ENCODE measurements at places on chromosomes 13 and 19. TPM values are rescaled to one million over a fixed set of nuclear protein-coding genes. Genes with fewer than 3 reads are reported as not detected.

Gene CALR3
- total RNA-seq = not detected

Gene KLK7
- total RNA-seq = not detected

Gene CDC42EP5
- 18.2 TPM for total RNA-seq

Gene PSG1
- not detected for total RNA-seq

Gene ANKRD24
- 2.1 TPM for total RNA-seq

Gene KASH5
- total RNA-seq = 2.6 TPM

Gene ZNF728
- not detected for total RNA-seq

Gene PSG11
- not detected for total RNA-seq

Gene C1QTNF9B
- total RNA-seq = not detected

Gene MEF2B
- not detected for total RNA-seq

Gene FPR3
- total RNA-seq = 1.6 TPM

Gene SIGLEC12
- not detected for total RNA-seq

Gene ZNF547
- total RNA-seq = 3.9 TPM

Gene FREM2
- 17.9 TPM for total RNA-seq

Gene SHC2
- 119 TPM for total RNA-seq

Gene UBE2L5
- total RNA-seq = not detected

Gene SCGB2B2
- total RNA-seq = 4.3 TPM

Gene C2CD4C
- total RNA-seq = 1.8 TPM

Gene SMARCA4
- total RNA-seq = 56.3 TPM

Gene ZNF723
- not detected for total RNA-seq

Gene CPAMD8
- 2.0 TPM for total RNA-seq

Gene ADGRE2
- 0.33 TPM for total RNA-seq

Gene LRP3
- 23.3 TPM for total RNA-seq

Gene PAK4
- total RNA-seq = 18.9 TPM

Gene ZNF626
- total RNA-seq = 11.4 TPM

Gene CRTC1
- 6.5 TPM for total RNA-seq

Gene ADPRHL1
- 15.8 TPM for total RNA-seq

Gene FXYD7
- 0.52 TPM for total RNA-seq

Gene ITPKC
- 27.7 TPM for total RNA-seq

Gene SYCN
- 5,793 TPM for total RNA-seq

Gene ZNF253
- 7.6 TPM for total RNA-seq

Gene SPRY2
- 26.5 TPM for total RNA-seq

Gene ANGPTL8
- total RNA-seq = not detected

Gene TNNT1
- not detected for total RNA-seq

Gene PABPC3
- total RNA-seq = not detected

Gene EHD2
- 41.2 TPM for total RNA-seq

Gene PNMA8C
- total RNA-seq = not detected

Gene TTC9B
- total RNA-seq = not detected

Gene PRODH2
- total RNA-seq = 0.99 TPM

Gene SHISA7
- not detected for total RNA-seq

Gene HRC
- 2.1 TPM for total RNA-seq

Gene LAIR2
- not detected for total RNA-seq
